ENCODE measurements at places on chromosomes 2 and 18. TPM values are rescaled to one million over a fixed set of nuclear protein-coding genes. Genes with fewer than 3 reads are reported as not detected.

FZD7 gene
- 22.4 TPM for total RNA-seq

SRSF7 gene
- 92.9 TPM for total RNA-seq

KIAA2012 gene
- total RNA-seq: 0.31 TPM

REG1A gene
- not detected for total RNA-seq

TOGARAM2 gene
- 1.2 TPM for total RNA-seq

TLX2 gene
- not detected for total RNA-seq

MTERF4 gene
- total RNA-seq: 28.6 TPM

DAW1 gene
- not detected for total RNA-seq

NT5DC4 gene
- not detected for total RNA-seq

GPR35 gene
- 1.1 TPM for total RNA-seq

CKAP2L gene
- 5.5 TPM for total RNA-seq

ABCG8 gene
- not detected for total RNA-seq

GPR75 gene
- 0.75 TPM for total RNA-seq

Measured in muscle of leg (tissue), 16 donors.